ENCODE measurements at places on chromosomes 1 and 21. TPM values are rescaled to one million over a fixed set of nuclear protein-coding genes. Genes with fewer than 3 reads are reported as not detected.

Gene KLHDC8A
- 0.27 TPM for total RNA-seq

DNA sequence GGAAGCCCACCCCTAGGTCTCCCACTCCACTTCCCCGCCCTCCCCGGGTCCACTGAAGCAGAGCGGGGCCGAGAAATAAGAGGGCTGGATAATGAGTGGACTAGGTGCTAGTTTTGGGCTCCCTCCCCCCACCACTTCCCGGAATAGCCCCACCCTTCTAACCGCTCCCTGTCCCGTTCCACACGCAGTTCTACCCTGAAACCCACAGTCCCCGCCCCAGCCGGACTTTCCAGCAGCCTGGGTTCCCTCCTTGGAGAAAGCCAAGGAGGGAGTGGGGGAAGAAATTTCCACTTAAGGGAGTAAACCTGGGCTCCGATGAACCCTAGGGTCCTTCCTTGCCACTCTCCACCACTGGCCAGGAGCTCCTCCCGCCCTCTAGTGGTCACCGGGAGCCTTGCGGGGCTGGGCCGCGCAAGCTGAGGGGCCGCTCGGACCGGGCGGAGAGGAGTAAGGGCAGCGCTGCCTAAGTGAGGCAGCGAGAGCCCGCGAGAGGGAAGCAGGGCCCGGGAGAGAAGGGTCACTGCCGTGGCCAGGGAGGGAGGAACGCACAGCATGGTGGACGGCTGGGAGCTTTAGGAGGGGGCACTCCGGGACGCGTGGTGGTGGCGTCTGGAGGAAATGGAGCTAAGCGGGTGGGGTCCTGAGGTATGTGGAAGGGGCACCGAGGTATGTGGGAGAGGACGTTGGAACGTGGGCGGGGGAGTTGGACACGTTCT, 14.3 kb downstream of the THBS3 start:
- peak overlapping the region; percentile 86 for H3K27ac ChIP-seq
- peaks cover 31% of the 10 kb centered on the region for H3K4me1 ChIP-seq
- DNase-seq: peak; percentile 87

- H3K4me1 ChIP-seq: no peaks in the 10 kb centered on the region
- no peaks in the 10 kb centered on the region for H3K27me3 ChIP-seq
- DNase-seq: no peak
- H3K36me3 ChIP-seq: no peaks in the 10 kb centered on the region
- no peak overlapping the region for H3K27ac ChIP-seq
- no peak overlapping the region for H3K4me3 ChIP-seq
Observed at GRCh38 chr1:238558156-238558555, 667.4 kb upstream of the ZP4 start.

GRCh38 chr1:212721388-212722247, 22.0 kb upstream of the BATF3 start:
- H3K4me1 ChIP-seq: no peaks in the 10 kb centered on the region
- no peaks in the 10 kb centered on the region for H3K27me3 ChIP-seq
- H3K27ac ChIP-seq: no peak overlapping the region
- no peak overlapping the region for H3K4me3 ChIP-seq

- H3K4me3 ChIP-seq: no peak overlapping the region
- no peak for DNase-seq
- peaks cover 33% of the 10 kb centered on the region for H3K36me3 ChIP-seq
- H3K27ac ChIP-seq: no peak overlapping the region
- H3K27me3 ChIP-seq: no peaks in the 10 kb centered on the region
Observed at GRCh38 chr1:203742436-203742835, 22.5 kb upstream of the LAX1 start.

DNA sequence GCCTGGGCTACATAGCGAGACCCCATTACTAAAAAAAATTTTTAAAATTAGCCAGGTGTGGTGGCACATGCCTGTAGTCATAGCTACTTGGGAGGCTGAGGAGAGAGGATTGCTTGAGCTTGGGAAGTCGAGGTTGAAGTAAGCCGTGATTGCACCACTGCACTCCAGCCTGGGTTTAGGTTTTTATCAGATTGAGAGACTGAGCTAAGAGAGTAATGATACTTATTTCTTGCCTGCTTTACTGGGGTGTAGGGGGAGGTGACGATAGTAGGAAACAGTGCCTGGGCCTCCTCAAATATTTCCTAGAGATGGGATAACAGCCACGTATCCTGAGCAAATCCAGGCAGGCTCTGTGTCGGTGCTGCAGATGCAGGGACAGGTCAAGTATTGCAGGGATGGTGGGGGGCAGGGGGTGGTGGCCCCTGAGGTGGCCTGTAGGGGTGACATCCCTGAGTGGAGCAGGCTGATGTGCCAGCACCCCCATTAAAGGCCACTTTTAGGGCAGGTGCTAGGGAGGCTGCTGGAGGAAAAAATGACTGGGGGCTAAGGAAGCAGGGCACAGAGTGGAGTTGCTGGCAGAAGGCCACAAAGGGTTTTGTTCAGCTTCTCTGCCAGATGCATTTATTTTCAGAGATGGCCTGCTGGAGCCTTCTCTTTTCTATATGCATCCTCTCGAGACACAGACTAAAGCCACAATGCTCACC, 130.5 kb downstream of the RHOU start:
- H3K4me1 ChIP-seq: no peaks in the 10 kb centered on the region
- H3K4me3 ChIP-seq: no peak overlapping the region
- no peak overlapping the region for H3K27ac ChIP-seq

DNA sequence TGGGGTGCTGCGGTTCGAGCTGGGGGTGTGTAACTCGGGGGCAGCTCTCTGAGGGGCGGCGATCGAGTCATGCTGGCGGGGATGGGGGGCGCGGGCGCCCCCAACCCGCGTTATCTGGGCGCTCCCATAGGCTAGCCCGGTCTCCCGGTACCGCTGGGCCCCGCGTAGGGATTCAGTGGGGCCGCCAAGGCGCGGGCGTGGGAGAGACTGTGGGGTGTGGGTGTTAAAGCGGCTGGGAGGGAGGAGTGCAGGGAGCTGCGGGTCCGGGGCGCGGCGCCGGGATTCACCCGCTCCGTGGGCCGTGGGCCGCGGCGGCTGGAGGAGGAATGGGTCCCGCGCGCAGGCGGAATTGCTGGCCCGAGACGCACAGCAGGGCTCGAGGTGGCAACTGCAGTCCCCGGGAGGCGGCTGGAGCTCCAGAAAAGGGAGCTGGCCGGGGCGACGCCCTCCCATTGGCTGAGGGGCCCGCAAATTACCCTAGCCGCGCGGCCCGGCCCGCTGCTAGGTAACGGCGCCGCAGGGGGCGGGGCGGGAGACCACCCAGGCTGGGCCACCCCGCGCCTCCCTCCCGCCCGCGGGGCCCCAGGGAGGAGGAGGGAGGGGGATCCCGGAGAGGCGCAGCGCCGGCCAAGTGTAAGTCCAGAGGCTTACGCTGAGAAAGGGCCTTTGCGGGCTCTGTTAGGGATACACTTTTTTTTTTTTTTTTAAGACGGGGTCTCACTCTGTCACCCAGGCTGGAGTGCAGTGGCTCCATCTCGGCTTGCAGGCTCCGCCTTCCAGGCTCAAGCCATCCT, at the start of gene PTCH2:
PTCH2 (minus strand) TSS at position 392 of the 794 bp plus-strand sequence; CDS start at position 71, 321 bp downstream.
- H3K27ac ChIP-seq: peak within 1 kb of the TSS; percentile 50
- peaks cover 11% of the 10 kb centered on the region for H3K4me1 ChIP-seq
- no peaks in the 10 kb centered on the region for H3K27me3 ChIP-seq
- no peaks in the 10 kb centered on the region for H3K36me3 ChIP-seq

DNA sequence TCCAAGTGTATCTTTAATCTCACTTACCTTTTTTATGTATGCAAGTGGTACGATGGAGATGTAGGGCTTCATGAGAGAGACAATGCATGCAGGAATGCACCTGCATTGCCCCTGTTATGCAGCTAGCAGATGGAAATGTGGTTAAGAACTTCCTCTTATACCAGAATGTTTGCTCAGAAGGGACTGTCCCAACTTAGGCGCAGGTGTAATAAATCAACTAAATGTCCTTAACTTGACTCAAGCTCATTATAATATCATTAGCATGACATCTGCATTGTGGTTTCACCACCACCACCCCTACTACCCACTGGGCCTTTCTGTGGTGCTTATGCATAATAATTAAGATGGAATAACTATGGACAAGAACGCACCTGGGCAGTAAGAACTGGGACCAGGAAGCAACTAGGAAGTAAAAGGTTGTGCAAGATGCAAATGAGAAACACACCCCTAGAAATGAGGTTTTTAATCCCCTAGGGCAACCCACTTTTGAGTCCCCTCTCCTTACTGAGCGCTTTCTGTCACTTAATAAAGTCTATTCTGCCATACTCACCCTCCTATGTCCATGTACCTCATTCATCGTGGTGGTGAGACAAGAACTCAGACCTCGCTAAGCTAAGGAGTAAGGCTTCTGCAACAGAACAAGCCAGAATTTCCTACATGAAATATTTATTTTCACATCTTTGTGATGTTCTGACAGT, 1103.3 kb upstream of the B3GALT2 start:
- no peak for DNase-seq
- H3K4me3 ChIP-seq: no peak overlapping the region
- no peak overlapping the region for H3K27ac ChIP-seq

DNA sequence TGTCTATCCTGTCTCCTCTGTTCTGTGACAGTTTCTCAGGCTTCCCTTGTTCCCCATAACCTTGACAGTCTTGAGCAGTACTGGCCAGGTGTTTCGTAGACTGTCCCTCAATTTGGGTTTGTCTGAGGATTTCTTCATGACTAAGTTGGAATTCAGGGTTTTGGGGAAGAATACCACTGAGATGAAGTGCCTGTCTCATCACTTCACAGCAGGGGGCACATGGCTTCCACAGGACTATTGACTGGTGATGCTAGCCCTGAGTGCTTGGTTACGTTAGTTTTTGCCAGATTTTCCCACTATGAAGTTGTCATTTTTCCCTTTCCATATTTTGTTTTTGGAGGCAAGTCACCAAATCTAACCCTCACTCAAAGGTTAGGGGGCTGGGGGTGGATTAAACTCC, 45.7 kb downstream of the CDCP2 start:
- no peak overlapping the region for H3K4me3 ChIP-seq
- no peaks in the 10 kb centered on the region for H3K27me3 ChIP-seq
- H3K4me1 ChIP-seq: no peaks in the 10 kb centered on the region
- no peak overlapping the region for H3K27ac ChIP-seq
- DNase-seq: no peak
- no peaks in the 10 kb centered on the region for H3K36me3 ChIP-seq

DNA sequence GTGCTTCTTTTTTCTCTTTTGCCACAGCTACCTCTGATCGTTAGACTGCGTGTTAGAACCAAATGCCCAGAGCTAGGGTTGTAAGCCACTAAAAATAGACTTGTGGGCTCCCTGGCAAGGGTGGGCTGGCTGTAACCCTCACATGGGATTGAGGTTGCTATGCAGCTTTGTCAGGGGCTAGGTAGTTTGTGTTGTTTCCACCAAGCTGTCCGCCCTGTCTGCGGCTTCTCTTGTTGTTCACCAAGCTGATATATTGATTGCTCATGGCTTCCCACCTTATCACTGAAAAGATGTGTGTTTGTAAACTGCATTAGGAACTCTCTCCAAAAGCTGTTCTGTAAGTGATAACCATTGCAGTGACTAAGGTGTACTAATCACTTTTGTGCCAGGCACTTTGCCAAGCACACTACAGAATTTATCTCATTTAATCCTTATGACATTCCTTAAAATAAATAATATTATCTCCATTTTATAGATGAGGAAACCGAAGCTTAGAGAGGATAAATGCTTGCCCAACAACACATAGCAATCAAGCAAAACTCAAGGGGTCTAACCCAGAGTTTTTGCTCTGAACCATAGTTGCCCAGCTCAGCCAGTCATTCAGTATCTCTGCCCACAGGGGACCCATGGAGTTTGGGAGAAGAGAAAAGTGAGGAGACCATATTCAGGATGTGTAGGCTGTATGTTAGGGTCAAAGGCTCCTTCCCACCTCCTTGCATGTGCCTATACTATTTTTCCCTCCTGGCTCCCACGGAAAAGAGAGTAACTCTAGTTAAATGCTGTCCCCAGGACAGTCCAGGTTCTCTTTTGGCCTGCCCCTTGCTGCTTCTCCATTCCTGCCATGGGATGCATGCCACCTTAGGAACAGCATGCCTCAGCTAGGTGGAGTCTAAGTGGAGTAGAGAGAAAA, 42.2 kb upstream of the TARBP1 start:
- H3K27ac ChIP-seq: peak overlapping the region; percentile 95
- no peak for DNase-seq
- H3K36me3 ChIP-seq: no peaks in the 10 kb centered on the region
- H3K27me3 ChIP-seq: no peaks in the 10 kb centered on the region
- H3K4me3 ChIP-seq: no peak overlapping the region
- peaks cover 83% of the 10 kb centered on the region for H3K4me1 ChIP-seq

- H3K4me1 ChIP-seq: no peaks in the 10 kb centered on the region
- no peaks in the 10 kb centered on the region for H3K36me3 ChIP-seq
- DNase-seq: no peak
Observed at GRCh38 chr1:216215169-216215568, 208.1 kb downstream of the USH2A start.

DNA sequence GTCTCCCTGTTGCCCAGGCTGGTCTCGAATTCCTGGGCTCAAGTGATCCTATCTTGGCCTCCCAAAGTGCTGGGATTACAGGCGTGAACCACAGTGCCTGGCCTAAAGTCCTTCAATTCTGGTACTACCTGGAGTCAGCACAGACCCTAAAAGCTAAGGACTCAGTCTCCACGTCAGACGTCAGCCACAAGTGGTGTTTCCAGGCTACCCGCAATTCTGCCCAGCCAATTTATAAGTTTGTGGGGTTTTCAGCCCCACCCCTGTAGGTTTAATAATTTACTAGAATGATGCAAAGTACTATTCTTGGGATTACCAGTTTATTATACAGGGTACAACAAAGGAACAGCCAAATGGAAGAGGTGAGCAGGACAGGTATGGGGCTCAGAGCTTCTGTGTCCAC, 10.6 kb upstream of the DIP2A start:
- no peak overlapping the region for H3K4me3 ChIP-seq
- no peak for DNase-seq
- no peaks in the 10 kb centered on the region for H3K27me3 ChIP-seq
- no peak overlapping the region for H3K27ac ChIP-seq

GRCh38 chr1:60797351-60797750, 285.0 kb upstream of the NFIA start:
- no peak overlapping the region for H3K4me3 ChIP-seq
- no peak overlapping the region for H3K27ac ChIP-seq
- no peaks in the 10 kb centered on the region for H3K4me1 ChIP-seq
- H3K27me3 ChIP-seq: no peaks in the 10 kb centered on the region
- no peaks in the 10 kb centered on the region for H3K36me3 ChIP-seq
- DNase-seq: no peak

Data from left ventricle myocardium inferior (tissue), 1 donor.